Left lobe of liver (tissue), 2 donors: ENCODE measurements at places on chromosomes 11 and 22. TPM values are rescaled to one million over a fixed set of nuclear protein-coding genes. Genes with fewer than 3 reads are reported as not detected.

DNA sequence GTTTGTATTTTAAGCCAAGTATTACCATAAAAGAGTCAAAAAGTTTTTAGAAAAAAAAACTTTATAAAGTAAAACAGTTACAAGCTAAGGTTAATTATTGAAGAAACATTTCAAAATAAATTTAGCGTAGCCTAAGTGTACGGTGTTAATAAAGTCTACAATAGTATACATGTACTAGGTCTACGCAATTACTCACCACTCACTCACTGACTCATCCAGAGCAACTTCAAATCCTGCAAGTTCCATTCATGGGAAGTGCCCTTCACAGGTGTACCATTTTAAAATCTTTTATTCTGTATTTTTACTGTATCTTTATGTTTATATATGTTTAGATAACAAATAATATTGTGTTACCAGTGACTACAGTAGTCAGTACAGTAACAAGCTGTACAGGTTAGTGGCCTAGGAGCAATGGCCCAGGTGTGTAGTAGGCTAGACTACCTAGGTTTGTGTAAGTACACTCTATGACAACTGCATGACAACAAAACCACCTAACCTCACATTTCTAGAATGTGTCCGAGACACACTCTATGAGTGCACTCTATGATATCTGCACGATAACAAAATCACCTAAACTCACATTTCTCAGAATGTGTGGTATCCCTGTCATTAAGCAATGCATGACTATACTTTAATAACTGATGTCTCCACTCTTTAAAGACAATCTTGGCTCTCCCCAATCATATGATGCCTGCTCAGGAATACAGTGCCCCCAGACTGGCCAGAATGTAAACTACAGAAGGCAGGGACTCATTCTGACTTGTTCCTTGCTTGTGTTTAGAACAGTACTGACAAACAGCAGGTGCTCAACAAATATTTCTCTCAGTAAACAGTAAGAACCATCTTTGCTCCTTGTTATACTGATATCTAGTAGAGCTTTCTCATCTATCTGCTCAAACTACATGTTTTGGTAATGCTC lies 21.2 kb downstream of the KMT5B start:
- no peak for DNase-seq

GRCh38 chr22:16915701-16916100 lies 90.5 kb upstream of the XKR3 start:
- no peak for DNase-seq

DNA sequence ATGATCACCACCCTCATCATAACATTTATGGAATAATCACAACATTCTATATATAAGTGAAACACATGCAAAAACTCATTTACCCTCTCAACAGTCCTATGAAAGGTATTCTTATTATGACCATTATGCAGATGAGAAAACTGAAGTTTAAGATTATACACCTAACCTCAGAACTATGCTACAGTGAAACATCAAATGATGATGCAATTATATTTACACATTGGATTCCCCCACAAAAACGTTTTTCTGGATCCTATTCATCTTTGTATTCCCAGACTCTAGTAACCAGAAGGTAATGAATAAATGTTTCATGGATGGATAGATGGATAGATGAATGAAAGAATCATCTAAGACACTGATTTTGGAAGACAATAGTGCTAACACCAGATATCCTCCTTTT lies 54.8 kb downstream of the TCP11L1 start:
- DNase-seq, result no peak

GRCh38 chr11:28675183-28675582 lies 567.0 kb downstream of the METTL15 start:
- no peak for DNase-seq

- no peak for DNase-seq
These were observed 5.6 kb downstream of the PVALB start for GRCh38 chr22:36811094-36811800.

DNA sequence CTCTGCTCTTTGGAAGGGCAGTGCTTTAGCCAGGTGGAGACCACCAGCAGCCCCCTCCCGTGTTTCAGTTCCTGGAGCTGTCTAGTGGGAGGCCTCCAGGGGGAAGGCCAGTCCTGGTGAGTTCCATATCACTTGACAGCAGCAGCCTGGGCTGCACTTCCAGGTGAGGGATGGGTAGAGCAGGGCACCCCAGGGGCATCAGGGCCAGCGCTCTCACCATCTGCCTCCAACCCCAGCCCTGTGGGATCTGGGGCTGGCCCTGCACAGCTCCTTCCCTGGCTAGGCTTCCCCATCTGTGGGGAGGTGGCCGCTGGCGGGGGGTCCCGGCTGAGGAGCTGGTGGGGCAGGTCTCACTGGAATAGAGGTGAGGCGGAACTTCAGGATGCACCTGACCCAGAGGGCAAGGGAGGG lies 60.5 kb downstream of the MORC2 start:
- no peak for DNase-seq

DNA sequence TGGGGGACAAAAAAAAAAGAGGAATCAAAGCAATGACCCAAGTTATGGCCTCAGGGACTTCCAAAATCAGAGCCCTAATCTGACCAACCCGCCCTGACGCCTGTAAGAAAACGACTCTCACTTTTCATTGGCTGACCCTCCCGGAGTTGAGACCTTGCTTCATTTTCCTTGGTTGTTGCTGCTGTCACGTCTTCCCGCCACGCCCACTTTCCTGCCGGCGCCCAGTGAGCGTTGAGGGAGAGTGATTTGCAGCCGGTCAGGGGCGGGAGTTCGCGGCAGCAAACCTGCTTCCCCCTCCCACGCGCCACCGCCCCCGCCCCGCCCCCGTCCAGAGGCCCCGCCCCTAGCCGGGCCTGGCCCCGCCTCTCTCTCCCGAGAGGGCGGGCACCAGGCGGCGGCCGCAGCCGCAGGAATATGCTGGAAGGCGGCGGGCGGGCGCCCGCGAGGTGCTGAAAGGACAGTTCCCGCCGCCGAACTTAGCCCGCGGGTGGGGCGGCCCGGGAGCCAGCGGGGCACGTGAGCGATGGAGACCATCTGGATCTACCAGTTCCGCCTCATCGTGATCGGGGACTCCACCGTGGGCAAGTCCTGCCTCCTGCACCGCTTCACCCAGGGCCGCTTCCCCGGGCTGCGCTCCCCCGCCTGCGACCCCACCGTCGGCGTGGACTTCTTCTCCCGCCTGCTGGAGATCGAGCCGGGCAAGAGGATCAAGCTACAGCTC lies at the start of gene RAB39A:
TSS of gene RAB39A (plus strand) at position 403 of the 721 bp plus-strand sequence. CDS start at position 524, 121 bp downstream.
- DNase-seq, result peak; percentile 64

DNA sequence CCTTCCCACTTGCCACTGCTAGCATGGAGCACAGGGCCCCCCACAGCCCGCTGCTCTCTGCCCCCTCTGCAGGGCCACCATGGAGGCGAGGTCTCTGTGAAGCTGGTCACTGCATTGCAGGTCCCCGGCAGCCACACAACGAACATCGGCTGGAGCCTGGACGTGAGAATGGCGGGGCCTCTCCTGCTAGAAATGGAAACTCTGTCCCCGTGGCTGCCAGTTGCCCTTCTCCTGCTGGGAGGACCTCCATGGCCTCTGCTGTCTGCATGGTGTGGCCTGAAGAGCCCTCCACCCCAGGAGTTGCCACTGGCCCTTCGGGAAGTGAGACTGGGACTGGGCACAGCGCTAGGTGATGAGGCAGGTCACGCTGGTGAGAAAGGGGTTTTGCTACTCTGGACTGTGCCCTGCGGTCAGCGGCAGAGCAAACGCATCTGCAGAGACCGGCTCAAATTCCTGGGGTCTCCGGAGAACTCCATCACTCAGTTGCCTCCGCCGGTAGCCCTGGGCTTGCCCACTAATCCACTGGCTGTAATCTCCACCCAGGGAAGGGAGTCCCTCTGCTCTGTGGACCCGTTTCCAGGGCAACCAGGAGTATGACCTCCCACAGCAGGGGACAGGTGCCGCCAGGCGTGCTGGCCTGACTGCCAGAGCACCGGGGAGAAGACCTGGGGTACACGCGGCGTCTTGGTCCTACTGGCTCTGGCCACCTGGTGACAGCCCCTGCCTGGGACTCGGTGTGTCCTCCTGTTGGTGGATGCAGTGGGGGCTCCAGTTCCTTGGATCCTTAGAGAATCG lies 806.3 kb downstream of the BRD1 start:
- no peak for DNase-seq

DNA sequence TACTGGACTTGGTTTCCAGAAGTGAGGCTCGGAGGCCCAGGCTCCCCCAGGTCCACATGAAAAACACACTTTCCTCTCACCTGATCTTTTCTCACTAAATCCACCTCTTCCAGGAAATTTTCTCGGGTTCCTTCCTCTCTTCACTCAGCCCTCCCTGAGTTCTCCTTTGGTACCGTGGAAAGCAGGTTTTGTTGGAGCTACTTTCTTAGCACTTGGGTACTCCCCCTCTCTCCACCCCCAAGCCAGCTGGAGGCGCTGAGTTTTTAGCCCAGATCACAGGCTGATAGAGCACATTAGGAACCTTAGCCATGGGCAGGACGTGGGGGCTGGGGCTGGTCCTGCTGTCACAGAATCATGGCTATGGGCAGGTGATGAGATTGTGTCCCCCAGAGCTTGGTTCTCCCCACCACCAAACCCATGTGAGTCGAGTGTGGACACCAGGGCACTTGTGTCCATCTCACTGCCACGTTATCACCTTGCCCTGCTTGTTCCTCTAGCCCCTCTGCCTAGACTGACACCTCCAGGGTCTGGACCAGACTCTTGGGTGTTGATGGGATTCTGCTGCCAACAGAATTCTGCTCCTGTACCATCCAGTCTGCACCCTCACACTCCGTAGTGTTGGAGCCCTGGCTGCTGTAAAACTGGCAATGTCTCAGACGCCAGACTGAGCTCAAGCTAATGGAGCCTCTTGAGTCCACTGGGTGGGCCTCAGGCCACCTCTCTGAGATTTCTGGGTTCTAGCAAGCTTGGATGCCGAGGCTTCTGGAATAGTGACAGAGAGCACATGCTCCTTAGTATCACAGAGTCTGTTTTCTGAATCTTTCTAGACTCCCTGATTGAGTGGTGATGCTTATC lies 74.9 kb upstream of the NARS2 start:
- peak; percentile 23 for DNase-seq

- DNase-seq, result no peak
These were observed 20.9 kb downstream of the DGAT2 start for GRCh38 chr11:75789521-75789920.

- DNase-seq, result no peak
These were observed 52.7 kb downstream of the PHF21B start for GRCh38 chr22:44956840-44957767.

DNA sequence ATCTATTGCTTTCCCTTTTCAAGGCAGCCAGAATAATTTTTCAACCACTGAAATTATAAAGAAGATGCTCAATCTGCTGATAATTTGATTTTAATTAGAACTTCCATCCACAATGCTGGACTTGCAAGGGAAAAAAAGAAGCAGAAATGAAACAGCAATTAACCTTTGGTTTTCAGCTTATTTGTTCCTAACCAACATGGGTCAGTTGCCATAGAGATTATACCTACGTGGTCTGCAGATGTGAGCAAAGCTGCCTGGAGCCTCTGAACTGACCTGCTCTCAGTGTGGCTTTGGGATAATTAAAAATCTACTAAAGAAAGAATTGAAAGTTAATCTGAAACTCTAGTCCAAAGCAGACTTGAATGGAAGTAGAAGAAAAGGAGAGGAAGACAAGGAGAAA lies 195.7 kb upstream of the API5 start:
- no peak for DNase-seq

DNA sequence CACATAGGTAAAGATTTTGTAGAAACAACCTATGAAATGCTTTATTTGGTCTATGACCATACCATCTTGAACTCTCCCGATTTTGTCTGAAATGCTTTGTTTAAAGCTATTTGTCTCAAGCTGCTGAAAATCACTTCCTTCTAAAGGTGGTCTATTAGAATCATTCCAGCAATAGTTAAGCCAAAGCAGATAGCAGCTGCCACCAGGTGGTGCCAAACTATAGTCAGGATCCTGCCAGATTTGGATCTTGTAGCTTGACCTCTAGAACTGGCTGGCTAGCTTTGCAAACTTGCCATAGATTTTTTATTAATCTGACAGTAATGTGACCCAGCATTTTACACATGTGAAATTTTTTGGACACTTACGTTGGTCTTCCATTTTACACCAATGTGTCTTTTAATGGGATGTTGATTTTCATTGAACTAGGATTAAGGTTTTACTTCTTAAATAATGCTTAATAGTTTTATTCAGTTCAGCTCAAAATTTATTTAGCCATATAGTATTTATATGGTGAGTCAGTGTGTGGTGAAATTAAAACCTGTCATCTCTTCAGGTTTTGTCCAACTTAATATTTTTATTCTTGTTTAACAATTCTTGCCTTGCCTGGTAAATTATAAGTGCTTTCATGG lies 19.7 kb downstream of the CTR9 start:
- DNase-seq, result peak; percentile 57

DNA sequence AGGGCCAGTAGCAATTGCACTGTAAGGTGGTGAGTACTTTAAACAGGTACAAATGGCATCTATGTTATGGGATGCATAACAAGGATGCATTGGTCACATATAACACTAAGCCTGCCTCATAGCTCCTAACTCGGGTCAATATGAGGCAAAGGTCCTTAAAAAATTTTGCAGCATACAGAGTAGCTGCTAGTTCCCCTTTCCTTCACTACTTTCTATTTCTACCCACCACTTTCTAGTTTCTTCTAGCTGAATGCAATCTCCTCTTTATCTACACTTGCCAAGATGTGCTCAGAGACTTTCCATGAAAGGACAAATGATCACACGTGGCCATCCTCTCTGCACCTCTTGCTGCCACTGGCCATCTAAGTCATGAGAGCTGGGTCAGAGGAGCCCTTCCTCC lies 9.8 kb downstream of the OR51F2 start:
- no peak for DNase-seq

- no peak for DNase-seq
These were observed 528.5 kb downstream of the NTM start for GRCh38 chr11:131898949-131899348.

- DNase-seq, result peak; percentile 96
These were observed 12.4 kb downstream of the CRY2 start for GRCh38 chr11:45859661-45860140.

- DNase-seq, result no peak
These were observed 203.8 kb downstream of the CASP12 start for GRCh38 chr11:104694259-104695064.

DNA sequence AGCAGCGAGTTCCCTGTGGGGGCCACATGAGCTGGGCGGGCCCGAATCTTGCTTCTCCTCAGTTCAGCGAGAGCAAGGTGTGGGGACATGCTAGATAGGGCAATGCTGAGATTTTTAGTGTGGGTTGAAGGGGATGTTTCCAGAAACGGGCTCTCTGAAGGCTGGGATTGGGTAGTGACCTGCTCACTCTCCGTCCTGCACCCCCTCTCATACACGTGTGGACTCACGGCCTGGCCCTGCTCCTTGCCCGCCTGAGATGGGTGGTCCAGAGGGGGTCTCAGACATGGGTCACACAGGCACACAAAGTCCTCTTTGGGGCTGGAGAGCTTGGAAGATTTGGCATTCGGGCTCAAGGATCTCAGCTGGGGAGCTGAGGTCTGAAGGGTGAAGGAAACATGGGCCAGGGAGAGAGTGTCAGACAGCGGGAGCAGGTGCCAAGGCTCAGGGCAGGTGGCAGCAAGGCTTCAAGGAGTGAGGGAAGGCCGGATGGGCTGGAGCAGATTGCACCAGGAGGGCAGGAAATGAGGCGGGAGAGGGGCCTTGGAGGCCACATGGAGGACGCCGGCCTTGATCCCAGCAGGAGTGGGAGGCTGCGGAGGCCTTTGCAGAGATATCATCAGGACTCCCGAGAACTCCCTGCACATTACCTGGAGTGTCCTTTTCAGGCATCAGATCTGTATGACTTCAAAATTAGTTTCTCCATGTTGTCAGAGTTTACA lies 74.1 kb downstream of the PARVB start:
- DNase-seq, result no peak

FOLR2 gene
- total RNA-seq, result 5.8 TPM

ARHGAP42 gene
- 11.2 TPM for total RNA-seq

OR52N4 gene
- total RNA-seq, result not detected
